ENCODE measurements at places on chromosomes 1 and 21.

- no peak for DNase-seq
These were observed 311.5 kb downstream of the DUSP10 start for GRCh38 chr1:221430152-221430960.

DNA sequence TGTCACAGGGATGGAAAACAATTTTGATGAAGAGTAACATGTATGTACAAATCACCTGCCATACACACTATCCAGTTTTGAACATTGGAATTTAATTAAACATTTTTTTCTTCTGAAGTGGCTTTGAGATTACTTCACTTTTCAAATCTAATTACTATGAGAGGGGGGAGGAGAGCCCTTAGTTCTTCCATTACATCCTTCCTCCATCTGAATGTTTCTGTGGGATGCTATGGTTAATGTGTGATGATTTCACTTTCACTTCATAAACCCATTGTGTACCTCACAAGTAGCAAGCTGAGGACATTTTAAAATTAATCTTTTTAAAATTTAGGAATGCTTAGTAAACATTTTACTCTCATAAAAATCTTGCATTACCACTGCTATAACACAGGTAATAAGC is 156.9 kb downstream of the RUNX1 start:
- DNase-seq = no peak

GRCh38 chr1:104878203-104878909 is 1128.7 kb downstream of the AMY1C start:
- no peak for DNase-seq

GRCh38 chr1:152505083-152505482 is 5.5 kb upstream of the LCE5A start:
- no peak for DNase-seq

GRCh38 chr1:167052389-167052788 is 37.8 kb downstream of the GPA33 start:
- DNase-seq = peak; percentile 28

GRCh38 chr1:110114173-110114572 is 1.9 kb downstream of the UBL4B start:
- no peak for DNase-seq

- no peak for DNase-seq
These were observed 4.8 kb downstream of the RUNX3 start for GRCh38 chr1:24925082-24925779.

- DNase-seq = no peak
These were observed 21.4 kb downstream of the SMG7 start for GRCh38 chr1:183493540-183494245.

GRCh38 chr1:236400061-236400603 is 6.0 kb downstream of the EDARADD start:
- no peak for DNase-seq

- DNase-seq = no peak
These were observed 244.0 kb upstream of the DMRTA2 start for GRCh38 chr1:50667272-50667671.

DNA sequence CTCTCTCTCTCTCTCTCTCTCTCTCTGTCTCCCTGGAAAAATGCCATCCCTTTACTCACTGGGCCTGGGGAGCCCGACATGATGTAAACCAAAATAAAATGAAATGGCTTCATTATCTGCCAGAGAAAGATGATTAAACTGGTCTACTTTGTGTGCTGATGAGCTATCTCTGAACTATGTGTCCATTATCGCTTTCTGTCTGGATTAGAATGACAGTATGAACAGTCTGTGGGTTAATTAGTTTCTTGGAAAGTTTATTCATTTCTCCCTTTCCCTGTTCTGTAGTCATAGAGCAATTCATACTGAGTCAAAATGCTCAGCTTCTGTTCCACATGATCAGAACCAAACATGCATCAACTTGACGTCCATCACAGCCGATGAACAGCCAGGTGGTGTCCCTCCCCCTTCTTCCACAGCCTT is 72.4 kb upstream of the KCND3 start:
- DNase-seq = no peak

DNA sequence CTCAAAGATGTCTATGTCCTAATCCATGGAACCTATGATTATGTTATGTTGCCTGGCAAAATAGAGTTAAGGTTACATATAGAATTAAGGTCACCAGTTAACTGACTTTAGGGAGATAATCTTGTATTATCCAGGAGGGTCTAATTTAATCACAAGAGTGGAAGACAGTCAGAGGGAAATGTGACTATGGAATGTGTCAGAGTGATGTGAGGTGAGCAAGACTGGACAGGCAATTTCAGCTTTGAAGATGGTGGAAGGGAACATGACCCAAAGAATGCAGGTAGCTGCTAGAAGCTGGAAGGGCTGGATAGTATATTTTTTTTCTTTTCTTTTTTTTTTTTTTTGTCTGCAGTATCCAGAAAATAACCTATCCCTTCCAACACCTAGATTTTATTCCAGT is 241.7 kb upstream of the NEGR1 start:
- DNase-seq = no peak

- no peak for DNase-seq
These were observed 25.2 kb downstream of the PPP2R5A start for GRCh38 chr1:212310383-212310782.

DNA sequence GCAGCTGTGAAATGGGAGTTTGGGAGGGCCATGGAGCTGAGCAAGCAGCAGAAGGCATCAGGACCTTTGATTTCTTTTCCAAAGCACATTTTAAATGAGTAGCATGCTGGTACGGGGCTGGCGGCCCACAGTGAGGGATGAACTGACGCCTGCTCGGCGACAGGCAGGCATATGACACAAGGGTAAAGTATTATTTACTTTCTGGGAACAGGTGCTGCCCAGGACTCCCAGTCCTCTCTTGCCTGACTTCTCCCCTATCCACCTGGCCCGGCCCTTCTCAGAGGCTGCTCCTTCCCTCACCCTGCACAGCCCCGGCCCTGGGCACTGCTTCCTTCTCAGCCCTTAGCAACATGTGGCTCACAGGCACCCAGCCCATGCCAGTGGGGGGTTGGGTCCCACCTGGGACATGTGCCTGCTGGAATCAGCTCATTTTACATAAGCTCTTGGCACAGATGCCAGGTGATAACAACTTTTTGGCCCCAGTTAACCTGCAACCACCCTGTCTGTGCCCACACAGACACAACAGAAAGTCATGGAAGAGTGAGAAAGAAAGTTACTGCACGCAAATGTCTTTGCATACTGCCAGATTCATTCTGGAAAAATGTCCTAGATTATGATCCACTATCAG is 112.3 kb upstream of the GADD45A start:
- DNase-seq = no peak

- peak; percentile 68 for DNase-seq
These were observed 13.4 kb upstream of the PIAS3 start for GRCh38 chr1:145871994-145872924.

DNA sequence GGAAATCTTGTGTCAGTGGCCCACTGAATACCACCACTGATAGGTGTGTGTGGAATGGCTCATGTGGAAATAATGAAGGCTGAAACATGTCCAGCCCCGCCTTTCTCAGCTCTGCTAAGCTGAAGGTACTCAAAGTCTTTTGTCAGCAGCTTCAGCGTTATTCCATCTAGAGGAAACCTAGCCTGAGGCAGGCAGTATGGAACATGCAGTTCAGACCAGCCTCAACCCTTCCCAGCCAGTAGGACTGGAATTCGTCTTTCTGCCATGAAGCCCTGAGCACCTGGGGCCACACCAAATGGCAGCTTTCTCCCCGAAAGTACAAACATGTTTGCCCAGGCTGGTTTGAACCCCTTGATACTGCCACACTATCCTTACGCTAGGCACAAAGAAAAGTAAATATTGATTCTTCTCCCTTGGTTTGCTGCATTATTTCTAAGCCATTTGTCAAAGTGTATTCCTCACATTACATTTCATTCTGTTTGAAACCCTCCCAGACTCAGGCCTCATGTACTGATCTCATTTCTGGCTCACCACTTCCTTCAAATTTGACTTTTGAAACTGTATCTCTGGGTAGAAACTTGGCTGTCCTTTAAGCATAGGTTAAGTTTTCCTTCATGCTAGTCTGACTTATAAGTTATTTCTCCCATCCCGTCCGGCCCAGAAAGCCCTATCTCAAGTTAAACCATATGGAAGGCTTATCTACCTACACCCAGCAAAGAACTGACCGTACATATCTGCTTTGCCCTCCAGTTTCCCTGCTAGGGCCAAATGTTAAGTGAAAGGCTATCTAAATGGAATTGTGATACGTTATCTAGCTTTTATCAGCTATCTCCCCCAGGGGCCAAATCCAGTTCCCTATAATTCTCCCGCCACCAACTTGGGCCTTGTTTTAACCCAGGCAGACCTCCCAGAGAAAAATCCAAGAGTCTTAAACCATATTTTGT is 45.7 kb upstream of the HOOK1 start:
- no peak for DNase-seq

GRCh38 chr1:14826172-14826636 is 227.7 kb downstream of the KAZN start:
- peak; percentile 83 for DNase-seq

DNA sequence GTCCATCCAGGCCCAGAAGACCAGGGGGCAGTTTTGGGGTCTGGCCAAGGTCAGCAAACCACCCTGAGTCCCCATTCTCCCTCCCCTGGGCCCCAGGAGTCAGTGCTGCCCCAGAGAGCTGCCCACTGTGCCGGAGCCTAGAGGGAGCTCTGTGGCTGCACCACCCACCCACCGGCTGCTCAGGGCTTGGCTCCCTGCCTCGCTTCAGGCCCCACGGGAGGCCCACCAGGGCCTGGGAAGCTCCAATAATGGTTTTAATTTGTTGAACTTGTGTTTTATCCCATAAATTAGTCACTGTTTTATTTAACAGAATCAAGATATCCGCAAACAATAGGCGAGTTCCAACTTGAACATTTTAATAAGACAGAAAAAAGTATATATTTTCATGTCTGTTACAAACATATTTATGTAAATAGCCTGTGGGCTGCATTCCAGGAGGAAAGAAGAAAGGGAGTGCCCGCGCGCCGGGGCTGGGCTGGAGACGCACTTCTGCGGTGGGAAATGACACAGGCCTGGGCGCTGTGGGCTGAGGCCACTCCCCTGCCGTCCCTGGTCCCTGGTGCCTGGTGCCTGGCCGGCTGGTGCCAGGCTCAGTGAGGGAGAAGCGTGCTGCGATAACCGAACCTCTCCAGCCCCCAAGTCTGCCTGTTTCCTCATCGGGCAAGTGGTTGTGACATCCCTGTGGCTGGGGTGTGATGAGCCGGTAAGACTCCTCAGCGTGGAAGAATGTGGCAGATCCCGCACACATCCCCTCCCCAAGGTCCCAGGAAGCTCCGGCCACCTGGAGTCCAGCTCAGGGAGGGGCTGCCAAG is 160.5 kb downstream of the PEX14 start:
- DNase-seq = peak; percentile 86

DNA sequence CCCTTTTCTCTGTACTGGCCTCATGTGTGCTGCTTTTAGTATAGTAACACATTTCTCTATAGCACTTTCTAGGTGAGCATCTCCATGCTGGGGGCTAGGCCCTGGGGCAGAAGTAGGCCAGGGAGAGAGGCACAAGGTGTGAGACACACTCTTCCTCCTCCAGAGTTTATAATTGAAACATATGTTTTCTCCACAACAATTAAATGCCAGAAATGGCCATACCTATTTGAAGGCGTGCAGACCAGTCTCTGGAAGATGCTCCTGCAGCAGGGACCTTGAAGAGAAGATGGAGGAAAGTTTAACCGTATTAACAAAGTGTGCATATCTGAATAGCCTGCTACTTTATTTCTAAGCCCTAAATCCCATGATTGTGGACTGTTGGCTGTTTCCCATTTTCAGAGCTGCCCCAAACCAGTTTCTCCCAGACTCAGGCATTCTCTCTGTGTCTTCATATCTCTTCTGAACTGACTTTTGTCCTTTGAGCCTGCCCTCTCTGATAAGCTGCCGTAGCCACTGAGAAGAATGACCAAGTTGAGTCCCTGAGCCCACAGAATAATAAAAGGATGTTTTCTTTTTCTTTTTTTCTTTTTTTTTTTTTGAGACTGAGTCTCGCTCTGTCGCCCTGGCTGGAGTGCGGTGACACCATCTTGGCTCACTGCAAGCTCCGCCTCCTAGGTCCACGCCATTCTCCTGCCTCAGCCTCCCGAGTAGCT is 81.3 kb downstream of the LRRC8D start:
- no peak for DNase-seq

GRCh38 chr1:100750005-100750885 is 30.7 kb downstream of the VCAM1 start:
- no peak for DNase-seq

- DNase-seq = peak; percentile 72
These were observed 411 bp downstream of the FAM229A start for GRCh38 chr1:32361674-32362473.

- DNase-seq = peak; percentile 25
These were observed 690 bp downstream of the EPS8L3 start for GRCh38 chr1:109762821-109763645.

GRCh38 chr21:32523988-32524719 is 61.2 kb downstream of the TCP10L start:
- peak; percentile 63 for DNase-seq

GRCh38 chr21:32748529-32748928 is 20.7 kb upstream of the SYNJ1 start:
- no peak for DNase-seq

- DNase-seq = peak; percentile 31
These were observed 17.6 kb downstream of the NFASC start for GRCh38 chr1:204888294-204888693.

GRCh38 chr1:176866011-176866714 is 298.3 kb downstream of the ASTN1 start:
- peak; percentile 64 for DNase-seq

- DNase-seq = no peak
These were observed 13.5 kb downstream of the RAB3B start for GRCh38 chr1:51976846-51977602.

- peak; percentile 73 for DNase-seq
These were observed 61.0 kb downstream of the WDR4 start for GRCh38 chr21:42818328-42818749.

DNA sequence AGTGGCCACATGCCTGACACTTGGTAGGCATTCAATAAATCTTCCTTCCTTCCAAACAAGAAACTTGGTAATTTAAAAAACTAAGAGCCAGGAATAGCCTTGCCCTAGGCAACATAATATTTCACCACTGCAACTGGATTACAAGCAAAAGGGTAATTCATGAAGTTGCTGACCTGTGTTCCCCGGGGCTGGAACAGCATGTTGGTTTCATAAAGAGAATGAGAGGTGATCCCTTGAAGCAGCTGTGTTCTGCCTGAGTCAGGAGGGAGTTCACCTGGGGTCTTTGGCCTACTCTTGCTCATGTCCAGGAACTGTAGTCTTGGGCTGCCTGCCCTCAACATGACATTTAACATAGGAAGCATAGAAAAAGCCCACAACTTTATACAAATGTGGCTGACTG is 329.0 kb upstream of the DAB1 start:
- DNase-seq = no peak

- DNase-seq = no peak
These were observed 76.0 kb upstream of the C1orf105 start for GRCh38 chr1:172344444-172344843.

- DNase-seq = peak; percentile 72
These were observed 719 bp downstream of the MFAP2 start for GRCh38 chr1:16979475-16980327.

DNA sequence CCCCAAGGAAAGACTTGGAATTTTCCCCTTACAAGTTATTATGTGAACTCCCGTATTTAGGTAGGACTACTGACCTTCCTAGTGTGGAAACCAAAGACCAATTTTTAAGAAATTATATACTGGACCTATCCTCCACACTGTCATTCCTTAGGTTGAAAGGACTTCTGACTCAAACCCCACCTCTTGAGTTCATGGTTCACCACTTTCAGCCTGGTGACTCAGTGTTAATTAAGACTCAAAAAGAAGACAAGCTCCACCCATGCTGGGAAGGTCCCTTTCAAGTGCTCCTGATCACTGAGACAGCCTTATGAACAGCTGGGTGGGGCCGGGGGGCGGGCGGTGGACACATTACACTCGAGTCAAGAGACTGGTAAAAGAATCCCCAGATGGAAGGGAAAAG is 113.2 kb downstream of the LRRC53 start:
- no peak for DNase-seq

Measured in GM03348 (cell line).